Globus pallidus (tissue), 1 donor: ENCODE measurements at places on chromosomes 11 and 22.

DNA sequence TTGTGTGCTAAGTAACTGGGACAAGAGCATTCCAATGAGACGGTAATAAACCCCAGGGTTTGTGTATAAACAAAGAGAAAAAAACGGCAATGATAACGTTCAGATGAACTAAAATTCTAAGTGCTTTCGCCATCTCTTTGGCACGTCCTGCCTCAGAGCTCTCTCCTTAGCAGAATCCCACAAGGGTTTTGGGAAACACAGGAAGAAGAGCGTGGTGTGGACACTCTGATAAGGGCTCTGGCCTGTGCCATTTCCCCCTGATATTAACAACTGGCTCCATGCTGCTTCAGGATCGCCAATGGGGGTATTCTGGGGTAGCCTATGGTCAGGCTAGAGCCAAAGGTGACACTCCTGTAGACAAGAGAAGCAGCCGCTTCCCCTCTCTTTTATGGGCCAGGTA, 18.4 kb downstream of the ABCC8 start:
- no peak for DNase-seq

- DNase-seq: no peak
Measured at GRCh38 chr11:6415797-6416196, 3.1 kb downstream of the APBB1 start.

DNA sequence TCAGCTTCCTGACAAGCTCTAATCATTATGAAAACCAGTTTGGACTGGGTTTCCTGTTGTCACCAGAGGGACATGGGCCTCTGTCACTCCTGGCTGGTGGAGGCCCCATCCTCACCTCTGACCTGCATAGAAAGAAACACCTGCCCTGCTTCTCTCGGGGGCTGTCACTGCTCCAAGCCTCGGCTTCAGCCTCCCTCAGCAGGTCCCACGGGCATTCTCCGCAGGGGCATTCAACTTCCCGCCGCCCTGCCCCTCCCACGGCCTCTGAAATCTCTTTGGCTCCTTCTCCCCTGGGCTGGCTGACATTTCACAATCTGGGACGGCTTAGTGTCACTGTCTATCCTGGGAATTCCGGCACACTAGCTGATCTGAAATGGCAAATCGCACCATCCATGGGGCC, 257.9 kb downstream of the CTTN start:
- no peak for DNase-seq

DNA sequence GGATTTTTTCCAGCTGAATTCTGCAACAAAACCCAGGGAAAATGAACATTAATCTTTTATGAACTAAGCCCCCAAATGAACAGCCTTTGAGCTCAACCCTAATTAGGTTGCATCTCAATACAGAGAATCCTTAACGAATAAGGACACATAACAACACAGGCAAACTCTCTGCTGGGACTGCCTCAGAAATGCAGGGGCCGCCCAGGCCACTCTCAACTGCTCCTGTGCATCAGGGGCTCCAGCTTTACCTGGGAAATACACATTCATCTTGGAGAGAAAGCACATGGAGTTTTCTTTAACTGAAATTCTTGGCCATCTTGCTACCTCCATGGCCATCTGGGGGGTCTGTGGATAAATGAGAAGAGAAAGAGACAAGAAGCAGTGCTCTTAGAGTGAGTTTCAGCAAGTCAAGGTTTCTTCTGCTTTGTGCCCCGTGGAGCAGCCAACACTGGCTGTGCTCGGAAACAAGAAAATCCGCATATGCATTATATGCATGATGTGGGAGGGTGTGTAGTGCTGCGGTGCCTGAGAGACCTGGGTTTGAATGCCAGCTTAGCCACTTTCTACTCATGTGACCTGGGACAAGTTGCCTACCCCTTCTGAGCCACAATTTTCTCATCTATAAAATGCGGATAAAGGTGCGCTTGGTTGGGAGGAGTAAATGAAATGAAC, 81.9 kb upstream of the RCN1 start:
- no peak for DNase-seq

DNA sequence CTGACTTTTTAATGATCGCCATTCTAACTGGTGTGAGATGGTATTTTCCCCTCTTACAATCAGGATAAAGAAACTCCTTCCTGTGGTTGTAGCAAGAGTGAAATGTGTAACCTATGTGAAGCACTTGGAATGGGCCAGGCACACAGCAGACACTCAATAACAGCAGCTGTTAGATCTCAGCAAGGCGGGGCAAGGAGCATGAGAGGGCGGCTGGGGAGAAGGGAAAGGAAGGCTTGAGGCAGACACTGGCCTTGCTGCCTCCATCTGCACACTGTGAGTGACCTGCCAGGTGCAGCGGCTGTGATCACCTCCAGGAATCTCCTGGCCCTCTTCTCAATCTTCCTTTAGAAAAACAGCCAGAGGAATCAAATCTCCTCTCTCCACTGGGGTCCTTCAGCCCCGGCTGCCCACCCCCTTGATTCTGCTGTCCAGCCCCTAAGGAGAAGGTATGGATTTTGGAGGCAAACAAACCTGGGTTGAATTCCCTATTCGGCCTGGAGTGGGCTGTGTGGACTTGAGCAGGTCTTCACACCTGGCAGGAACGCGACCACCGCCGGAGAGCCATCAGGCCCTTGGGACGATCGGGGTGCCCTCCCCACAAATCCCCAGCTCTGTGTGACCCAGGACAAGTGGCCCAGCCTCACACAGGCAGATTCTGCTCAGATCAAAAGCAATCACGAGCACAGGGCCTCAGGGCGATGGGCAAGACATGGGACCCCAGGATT, 49.0 kb downstream of the RPUSD4 start:
- no peak for DNase-seq

GRCh38 chr22:28112548-28113043, 193.5 kb upstream of the PITPNB start:
- DNase-seq: peak; percentile 5

GRCh38 chr22:45053094-45053493, 43.3 kb upstream of the PHF21B start:
- no peak for DNase-seq

GRCh38 chr11:87493516-87493915, 455.8 kb downstream of the TMEM135 start:
- no peak for DNase-seq

DNA sequence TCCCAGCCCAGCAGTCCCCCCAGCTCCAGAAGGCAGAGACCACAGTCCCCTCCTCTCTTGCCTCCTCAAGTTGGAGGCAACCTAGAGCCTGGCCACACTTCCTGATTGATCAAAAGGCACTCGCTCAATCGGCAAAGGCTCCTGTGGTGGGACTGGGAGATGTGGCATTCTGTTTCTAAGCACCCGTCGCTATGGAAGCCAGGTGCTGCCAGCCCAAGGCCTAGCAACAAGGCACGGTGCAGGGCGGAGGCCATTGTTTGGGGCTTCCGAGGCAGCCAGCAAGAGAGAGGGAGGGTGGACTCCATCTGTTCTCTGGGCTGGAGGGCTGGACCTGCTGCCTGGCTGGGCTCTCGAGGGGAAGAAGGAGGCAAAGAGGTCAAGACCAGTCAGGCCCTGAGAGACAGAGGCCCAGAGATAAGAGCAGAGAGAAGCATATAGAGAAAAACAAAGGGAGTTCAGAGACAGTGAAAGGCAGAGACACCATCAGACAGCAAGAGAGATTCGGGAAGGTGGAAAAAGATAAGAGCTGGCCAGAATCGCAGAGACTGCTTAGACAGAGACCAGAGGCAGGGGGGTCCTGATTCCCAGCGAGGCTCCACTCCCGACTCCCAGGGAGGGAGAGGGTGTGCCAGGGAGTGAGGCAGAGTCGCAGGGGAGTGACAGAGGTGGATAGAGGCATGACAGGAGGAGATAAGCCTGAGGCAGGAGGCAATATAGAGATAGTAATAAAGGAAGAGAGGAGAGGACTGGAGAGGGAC, 21.2 kb downstream of the PDE2A start:
- no peak for DNase-seq

- no peak for DNase-seq
Measured at GRCh38 chr11:32204751-32205150, 113.9 kb downstream of the RCN1 start.

GRCh38 chr11:62652161-62653006, 718 bp downstream of the INTS5 start:
- DNase-seq: no peak

- no peak for DNase-seq
Measured at GRCh38 chr11:72675221-72675620, 999 bp upstream of the PDE2A start.

DNA sequence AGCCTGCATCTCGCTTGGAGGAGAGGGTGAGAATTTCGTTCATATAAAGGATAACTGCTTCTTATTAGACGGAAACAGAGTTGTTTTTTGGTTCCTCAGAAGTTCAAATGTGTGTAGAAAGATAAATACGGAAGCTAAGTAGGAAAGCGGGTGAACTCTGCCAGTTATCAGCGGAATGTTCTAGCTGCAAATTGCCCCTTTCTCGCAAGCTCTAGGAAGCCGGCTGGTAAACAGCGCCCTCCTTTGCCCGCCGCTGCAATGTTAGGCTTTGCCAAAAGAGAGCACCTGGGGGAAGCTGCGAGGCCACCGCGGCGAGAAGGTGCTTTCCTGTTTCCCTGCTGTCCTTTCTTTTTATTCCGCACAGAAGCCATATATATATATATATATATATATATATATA, 67.0 kb downstream of the IGLL5 start:
- no peak for DNase-seq

GRCh38 chr11:9571071-9571762, 2.3 kb upstream of the WEE1 start:
- DNase-seq: no peak

- no peak for DNase-seq
Measured at GRCh38 chr11:24572376-24572775, 75.5 kb downstream of the LUZP2 start.

DNA sequence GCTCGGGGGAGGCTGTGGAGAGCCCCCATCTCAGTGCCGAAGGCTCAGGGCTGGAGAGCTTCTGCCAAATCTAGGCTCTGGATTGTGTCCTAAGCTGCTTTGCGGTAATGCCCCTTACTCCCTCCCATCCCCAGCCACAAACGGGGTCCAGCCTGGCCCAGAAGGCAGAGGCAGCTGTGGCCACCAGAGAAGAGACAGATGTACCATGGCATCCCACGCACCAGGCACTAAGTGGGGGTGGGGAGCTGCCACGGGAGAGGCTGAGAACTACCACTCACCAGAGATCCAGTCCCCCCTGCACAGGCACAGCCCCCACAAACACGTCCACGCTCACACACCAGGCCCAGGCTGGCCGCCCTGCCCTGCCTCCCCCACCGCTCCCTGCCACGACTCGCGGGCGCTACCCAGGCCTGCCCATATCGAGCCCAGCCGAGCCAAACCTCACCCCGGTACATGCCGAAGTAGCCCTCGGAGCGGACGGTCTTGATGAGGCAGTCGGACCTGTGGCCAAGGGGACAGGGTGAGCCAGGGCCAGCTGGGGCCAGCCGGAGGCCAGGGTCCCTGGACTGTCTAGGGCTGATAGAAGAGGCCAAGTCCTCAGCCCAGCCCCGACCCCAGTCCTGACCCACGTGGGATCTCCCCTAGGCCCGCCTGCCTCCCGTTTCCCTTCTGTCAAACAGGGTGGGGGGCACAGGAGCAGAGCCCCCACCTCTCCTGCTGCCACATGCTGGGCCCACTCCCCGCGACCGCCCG, 3.9 kb downstream of the SLC25A22 start:
- no peak for DNase-seq

DNA sequence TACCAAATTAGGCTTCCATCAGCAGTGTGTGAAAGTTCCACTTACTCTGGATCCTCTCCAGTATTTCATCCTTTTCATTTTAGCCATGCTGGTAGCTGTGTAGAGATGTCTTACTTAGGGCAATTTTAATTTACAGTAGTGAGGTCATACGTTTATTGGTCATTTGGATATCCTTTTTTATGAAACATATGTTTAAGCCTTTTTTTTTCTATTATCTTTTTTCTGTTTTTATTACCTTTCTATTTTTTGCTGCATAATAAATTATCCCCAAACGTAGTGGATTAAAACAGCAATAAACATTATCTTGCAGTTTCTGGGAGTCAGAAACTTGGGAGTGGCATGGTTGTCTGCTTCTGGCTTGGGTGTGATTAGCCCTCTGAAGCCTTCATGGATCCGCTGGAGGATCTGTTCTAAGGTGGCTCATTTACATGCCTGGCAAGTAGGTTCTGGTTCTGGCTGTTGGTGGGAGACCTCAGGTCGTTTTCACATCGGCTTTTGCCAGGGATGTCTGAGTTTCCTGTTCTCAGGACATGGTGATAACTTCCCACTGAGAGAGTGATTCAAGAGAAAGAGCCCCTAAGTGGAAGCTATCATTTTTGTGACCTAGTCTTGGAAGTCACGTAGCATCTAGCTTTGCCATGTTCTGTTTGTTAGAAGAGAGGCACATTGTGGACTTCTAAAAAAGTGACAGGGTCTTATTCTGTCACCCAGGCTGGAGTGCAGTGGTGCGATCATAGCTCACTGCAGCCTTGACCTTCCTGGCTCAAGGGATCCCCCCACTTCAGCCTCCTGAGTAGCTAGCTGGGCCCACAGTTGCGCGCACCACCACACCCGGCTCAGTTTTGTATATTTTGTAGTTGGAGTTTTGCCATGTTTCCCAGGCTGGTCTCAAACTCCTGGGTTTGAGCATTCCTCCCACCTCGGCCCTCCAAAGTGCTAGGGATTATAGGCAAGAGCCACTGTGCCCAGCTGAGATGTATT, 38.6 kb downstream of the PPP6R3 start:
- DNase-seq: no peak

GRCh38 chr11:106077609-106078455, at the start of gene AASDHPPT:
Gene AASDHPPT, plus strand, starts transcription at chr11:106077662. Its CDS starts 49 bp downstream, at chr11:106077711.
- DNase-seq: peak; percentile 66

GRCh38 chr11:117175781-117176180, 2.8 kb upstream of the SIDT2 start:
- no peak for DNase-seq

GRCh38 chr11:73965076-73965763, 14.4 kb downstream of the DNAJB13 start:
- DNase-seq: no peak

GRCh38 chr11:117601006-117601708, 195.9 kb downstream of the DSCAML1 start:
- peak; percentile 82 for DNase-seq

DNA sequence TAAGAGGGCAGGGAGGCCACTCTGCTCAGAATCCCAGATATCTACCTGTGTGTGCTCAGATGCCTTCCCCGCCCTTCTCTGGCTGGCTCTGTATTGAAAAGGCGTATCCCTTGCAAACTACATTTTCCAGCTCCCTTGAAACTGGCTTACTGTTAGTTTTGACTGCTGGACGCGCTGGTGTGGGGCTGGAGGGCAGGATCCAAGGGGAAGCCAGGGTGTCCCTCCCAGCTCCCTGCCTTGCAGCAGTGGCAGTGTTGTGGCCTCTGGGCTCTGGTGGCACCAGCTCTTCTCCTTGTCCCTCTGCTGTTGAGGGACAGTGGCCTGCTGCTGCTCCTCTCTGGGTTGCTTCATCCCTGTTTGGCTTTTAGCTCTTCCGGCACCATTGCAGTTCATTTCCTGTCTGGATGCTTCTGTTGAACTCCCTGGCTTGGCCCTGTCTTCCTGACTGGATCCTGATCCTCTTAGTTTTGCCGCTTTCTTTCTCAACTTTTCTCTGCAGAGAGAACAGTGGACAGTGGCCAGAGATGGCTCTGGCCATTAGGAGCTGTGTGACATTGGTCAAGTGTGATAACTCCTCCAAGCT, 107.1 kb upstream of the PARVA start:
- no peak for DNase-seq

GRCh38 chr11:113643006-113643585, 63.0 kb downstream of the TMPRSS5 start:
- DNase-seq: no peak

GRCh38 chr22:46596032-46596441, 24.1 kb upstream of the GRAMD4 start:
- no peak for DNase-seq
